Kidney glomerular epithelial cell (primary cell): ENCODE measurements at places on chromosomes 11 and 22.
A peak's percentile ranks its signal among the peaks of the same experiment; 100 is the strongest.

DNA sequence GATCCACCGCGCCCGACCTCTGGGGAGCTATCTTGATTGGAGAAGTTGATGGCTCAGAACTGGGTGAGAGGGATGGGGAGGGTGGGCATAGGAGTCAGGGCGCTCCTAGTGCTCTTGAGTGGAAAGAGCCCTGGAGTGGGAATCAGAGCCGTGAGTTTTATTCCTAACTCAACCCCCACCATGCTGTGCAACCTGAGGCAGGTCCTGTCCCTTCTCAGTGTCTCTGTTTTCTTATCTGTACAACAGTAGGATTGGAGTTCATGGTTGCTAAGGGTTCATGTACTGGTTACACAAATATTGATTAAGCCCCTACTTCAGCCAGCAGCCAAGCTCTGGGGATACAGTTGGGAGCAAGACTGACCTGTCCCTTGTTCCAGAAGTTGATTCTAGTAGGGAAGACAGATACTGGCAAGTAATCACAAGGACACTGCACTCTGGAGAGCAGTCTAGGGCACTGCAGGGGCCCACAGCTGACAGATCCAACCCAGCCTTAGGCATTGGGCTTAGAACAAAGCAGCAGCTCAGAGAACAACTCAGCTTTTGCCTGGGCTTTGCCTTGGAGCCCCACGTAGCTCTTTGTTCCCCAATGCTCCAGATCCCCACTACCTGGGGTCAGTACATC lies 12.4 kb upstream of the DAGLA start:
- no peak for DNase-seq

DNA sequence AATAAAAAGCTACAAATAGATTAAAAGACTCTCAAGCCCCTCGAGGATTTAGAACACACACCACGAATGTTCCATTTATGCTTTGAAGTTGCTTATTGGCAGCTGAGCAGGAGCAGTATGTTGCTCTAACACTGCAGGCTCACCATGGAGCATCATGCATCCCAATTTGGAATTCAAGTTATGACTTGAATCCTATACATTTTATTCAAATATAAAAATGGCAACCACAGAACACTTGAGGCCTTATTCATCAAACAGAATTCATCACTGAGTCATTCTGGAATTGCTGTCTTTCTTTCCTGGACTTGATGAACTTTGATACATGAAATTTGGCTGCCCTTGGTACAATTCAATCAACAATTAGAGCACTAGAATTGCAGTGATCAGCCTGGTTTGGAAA lies 24.5 kb upstream of the BLID start:
- DNase-seq: peak; percentile 18

GRCh38 chr22:32579529-32580220 lies 105.1 kb downstream of the FBXO7 start:
- DNase-seq: peak; percentile 82

GRCh38 chr11:38598418-38598817 lies 2000.4 kb upstream of the RAG2 start:
- DNase-seq: no peak

DNA sequence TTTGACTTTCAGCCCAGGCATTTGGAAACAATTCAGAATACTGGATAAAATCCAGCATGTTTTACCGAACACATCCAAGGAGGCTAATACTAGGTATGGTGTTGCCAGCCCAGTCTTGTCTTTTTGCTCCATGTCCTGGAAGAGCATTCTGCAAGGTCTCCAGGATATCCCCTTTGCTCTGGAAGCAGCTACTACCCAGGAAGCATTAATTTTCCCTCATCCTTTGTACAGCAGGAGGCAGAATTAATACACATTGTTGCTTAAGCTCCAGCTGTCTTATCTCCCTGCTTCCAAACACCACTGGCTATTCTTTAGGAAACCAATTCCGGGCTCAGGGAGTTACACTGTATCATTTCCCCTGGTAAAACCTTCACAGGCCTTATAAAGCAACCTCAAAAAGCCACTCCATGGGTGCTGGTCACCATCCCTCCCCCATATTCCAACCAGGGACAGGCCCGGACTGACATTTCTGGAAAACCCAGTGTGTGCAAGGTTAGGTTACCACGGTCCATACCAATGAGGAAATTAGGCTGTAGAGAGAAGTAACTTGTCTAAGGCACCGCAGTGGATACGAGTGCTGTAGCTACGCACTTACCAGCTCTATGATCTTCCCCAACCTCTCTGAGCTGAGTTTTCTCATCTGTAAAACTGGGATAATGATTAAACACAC lies 1.5 kb upstream of the UBASH3B start:
- DNase-seq: no peak

- DNase-seq: no peak
Measured at GRCh38 chr11:117837070-117837776, 12.7 kb upstream of the FXYD2 start.
